ENCODE measurements at places on chromosomes 12 and 14.
A peak's percentile ranks its signal among the peaks of the same experiment; 100 is the strongest.

DNA sequence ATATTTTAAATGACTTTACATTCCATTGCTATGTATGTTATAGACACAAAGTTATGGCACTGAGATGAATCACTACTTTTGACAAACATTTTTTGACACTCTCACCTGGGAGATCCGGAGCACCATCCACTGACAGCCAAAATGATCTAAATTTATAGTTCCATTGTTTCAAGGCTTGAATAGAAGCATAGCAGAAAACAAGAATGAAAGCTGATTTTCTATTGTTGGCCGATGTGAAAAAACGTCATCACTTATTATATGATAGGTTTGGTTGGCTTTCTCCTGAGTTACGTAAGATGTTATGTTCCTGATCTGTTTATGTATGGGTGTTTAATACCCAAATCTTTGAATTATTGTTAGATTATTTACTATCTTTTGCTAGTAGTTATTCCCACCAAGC is 306.2 kb downstream of the PAWR start:
- DNase-seq, result no peak

DNA sequence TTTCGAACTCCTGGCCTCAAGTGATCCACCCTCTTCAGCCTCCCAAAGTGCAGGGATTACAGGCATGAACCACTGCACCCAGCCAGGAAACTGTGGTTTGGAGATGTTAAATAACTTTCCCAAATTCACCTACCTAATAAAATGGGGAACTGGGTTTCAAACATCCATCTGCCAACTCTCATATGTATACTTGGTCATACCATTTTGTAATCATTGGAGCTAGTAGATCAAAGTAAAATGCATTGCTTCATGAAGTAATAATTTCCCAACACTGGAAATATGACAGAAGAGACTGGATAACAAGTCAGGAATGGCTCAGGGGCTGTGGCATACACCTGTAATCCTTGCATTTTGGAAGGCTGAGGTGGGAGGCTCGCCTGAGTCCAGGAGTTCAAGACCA is 5.3 kb upstream of the HECTD1 start:
- no peak for DNase-seq

- no peak for DNase-seq
Measured at GRCh38 chr12:81207173-81207572, 129.3 kb downstream of the ACSS3 start.

DNA sequence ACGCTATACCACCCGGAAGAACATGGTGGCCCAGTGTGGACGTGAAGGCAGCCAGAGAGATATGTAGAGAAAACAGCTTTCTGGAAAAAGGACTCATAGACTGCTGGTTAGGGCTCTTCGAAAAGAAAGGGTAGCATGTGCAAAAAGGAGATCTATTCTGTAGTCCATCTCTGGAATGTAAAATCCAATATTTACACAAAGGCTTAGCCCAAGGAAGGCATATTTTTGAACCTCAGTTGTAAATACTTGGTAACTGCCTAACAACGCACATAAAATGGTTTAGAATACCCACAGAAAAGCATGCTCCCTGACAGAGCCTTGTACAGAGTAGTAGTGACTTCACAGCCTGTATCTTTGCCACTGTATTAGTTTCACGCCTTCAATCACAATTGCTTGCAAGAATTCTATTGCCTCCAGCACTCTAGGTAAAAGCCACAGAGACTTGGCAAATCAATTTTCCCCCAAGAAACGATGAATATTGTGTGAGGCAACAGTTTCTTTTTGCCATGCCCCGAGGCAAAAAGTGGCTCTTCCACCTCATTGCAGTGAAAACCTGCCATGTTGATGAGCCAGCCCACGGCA is 59.2 kb downstream of the TRIM9 start:
- DNase-seq, result no peak

GRCh38 chr12:45244561-45245343 is 28.9 kb downstream of the ANO6 start:
- no peak for DNase-seq

- DNase-seq, result no peak
Measured at GRCh38 chr14:23621204-23621931, 14.8 kb upstream of the DHRS2 start.

DNA sequence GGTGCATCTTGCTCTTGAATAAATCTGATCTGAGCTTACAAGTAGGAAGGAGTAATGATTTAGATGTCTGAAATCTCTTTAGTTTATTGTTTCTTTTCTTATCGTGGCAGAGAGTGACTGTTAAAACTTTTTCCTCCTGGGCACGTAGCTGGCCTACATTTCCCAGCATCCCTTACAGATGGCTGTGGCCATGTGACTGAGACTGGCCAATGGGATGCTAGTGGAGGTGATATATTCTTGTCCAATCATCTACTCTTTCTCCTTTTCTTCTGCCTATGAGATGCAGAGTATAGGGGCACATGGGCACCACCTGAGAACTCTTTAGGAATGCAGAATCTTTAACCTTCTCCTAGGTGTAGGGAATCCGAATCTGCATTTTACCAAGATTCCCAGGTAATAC is 237.3 kb downstream of the RGS6 start:
- DNase-seq, result no peak

GRCh38 chr12:57119294-57120085 is 8.3 kb upstream of the STAT6 start:
- DNase-seq, result no peak

DNA sequence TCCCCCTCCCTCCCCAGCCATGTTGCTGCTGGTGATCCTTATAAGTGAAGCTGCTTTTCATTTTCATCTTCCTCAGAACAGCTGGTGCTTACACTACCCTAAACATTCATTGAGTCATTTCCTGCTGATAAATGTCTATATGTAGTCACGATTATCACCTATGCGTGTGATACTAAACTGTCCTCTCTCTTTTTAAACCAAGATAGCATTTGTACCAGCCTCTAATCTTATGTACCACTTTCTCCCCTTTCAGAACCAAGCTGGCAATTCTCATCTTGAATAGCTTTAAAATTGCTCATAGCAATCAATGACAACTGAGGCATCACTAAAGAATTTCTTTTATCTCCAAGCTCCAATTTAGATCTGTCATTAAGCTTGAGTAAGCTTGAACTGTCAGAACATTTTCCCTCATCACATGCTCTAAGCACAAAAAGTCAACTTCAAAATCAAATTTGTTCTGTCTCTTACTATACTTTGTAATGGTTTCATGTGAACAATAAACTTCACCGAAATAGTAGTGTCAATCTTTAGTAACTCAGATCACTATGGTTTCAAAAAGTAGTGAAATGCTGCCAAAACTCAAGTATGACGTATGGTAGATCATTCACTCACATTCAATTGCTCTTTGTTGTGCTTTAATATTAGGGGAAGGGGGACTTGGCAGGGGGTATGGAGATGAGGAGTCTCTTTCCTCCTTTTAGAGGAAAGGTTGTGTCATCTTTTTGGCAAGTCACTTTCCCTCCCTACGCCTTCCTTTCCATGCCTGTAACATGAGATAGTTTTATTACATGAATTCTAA is 178.1 kb upstream of the NOVA1 start:
- DNase-seq, result no peak

- no peak for DNase-seq
Measured at GRCh38 chr12:5499566-5500330, 67.8 kb downstream of the NTF3 start.

GRCh38 chr14:51365241-51365965 is 125.4 kb downstream of the TMX1 start:
- DNase-seq, result no peak

DNA sequence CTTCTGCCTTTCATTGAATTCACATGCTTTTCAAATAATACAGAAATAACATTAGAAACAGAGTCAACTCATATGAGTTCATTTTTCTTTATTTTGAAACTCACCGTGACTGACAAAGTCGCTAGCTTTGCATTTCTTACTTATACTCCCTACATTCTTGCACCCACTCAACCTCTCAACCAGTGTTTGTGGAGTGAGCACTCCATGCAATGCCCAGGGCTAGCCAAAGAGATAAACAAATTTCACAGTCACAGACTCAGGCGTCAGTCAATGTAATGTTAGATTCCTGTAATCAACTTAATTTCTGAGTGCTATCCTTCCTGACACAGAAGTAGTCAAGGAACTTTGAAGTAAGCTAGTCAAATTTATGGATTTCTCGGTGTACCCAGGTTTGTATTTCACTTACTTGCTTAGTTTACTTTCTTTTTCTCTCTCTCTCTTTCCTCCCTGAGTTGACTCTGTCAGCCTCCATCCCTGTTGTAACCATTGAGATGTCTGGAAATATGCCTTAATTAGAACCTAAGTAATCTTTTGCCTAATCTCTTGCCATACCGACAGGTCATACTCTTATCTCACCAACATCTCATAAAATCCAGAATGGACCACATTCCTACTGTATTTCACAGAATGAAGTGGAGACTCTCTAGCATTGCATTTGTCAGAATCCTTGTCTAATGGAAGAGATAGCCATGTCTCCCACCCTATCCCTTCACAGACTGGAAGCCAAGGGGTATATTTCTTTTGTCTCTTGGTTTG is 413.0 kb downstream of the AEBP2 start:
- DNase-seq, result no peak

GRCh38 chr14:105309371-105309770 is 5.2 kb upstream of the PACS2 start:
- no peak for DNase-seq

GRCh38 chr14:23364164-23365035 is 572 bp downstream of the EFS start:
- DNase-seq, result peak; percentile 58

GRCh38 chr14:51668870-51669269 is 17.2 kb downstream of the FRMD6 start:
- no peak for DNase-seq

DNA sequence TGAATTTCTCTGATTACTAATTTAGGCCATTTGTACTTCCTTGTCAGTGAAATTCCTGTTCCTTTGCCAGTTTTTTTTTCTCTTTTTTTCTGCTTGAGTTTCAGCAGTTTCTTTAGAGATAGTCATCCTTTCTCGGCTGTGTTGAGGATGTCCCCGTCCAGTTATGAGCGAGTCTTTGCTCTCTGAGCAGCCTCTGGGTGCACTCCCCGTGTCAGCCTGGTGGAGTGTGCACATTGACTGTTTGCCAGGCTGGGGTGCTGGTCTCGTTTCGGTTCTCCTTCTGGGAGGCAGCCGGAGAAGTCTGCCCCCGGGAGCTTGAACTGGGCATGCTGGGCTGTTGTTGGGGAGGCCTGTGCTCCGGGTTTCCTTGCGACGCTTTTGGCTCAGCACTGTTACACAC is 3.0 kb downstream of the PACS2 start:
- no peak for DNase-seq

DNA sequence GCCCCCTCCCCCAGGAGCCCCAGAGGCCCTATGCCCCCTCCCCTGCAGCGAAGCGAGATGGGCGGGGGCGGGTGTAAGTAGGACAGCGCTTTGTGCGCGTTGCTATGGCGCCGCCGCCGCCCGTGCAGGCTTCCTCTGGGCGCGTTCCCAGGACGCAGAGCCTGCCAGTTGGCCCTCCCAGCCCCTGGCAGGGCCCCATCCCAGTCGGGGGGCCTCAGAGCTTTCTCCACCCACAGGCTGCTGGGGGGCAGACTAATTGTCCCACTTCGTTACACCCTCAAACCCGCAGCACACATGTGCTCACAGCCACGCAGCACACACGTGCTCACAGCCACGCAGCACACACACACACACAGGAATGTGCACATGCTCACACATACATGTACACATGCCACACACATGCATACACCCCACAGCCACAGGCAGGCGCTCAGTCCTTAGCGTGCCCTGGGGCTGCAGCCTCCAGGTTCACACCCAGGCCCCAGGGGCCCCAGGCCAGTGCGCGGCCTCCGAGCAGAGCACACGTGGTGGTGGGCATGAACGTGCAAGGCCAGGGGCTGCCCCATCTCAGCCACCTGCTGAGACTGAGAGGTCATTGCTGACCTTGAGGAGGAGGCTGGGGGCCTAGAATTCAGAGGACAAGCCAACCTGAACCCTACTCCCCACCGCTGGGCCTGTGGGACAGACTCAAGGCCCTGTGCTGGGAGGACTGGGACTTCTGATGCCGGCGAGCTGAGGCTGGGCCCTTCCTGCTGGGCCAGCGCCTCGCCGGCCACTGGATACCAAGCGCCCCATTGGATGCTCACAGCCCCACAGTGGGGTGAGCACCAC is 15.6 kb downstream of the TRMT61A start:
- no peak for DNase-seq

GRCh38 chr12:70543444-70543843 is 93.8 kb downstream of the PTPRB start:
- DNase-seq, result peak; percentile 22

DNA sequence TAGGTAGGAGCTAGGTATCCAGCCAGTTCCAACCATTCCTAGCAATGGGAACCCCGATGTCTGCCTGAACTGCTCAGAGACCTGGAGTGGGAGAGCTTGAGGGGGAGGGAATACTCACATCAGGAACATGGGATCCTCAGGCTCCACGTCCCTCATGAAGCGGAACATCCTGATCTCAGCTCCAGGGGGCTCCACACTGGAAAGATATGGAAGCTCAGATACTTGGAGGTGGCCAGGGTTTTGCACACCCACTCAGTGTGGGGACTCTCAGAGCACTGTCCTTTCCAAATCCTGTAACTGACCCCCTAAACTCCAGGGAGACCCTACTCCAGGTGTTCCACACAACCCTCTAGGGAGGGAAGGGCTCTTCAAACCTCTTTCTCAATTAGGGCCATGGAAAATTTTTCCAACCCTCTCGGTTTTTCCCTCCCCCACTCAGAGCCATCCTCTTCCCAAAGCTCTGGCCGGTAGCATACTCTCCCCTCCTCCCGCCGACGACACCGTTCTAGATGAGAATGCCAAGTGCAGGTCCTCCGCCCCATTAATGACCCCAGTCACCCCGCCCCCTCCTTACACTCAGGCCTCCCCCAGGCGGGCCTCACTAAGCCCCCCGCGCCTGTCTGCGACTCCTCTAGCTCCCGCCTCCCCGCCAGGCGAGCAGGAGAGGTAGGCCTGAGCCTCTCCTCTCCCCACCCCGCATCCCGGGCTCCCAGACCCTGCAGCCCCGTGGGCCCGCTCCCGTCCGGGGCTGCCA is 597 bp downstream of the MLF2 start:
- DNase-seq, result peak; percentile 72
